ENCODE measurements at places on chromosomes 2 and 18.

- DNase-seq, result no peak
These were observed 1055.2 kb upstream of the FANCL start for GRCh38 chr2:59296279-59296678.

GRCh38 chr2:191026377-191026776, 12.4 kb upstream of the STAT1 start:
- no peak for DNase-seq

DNA sequence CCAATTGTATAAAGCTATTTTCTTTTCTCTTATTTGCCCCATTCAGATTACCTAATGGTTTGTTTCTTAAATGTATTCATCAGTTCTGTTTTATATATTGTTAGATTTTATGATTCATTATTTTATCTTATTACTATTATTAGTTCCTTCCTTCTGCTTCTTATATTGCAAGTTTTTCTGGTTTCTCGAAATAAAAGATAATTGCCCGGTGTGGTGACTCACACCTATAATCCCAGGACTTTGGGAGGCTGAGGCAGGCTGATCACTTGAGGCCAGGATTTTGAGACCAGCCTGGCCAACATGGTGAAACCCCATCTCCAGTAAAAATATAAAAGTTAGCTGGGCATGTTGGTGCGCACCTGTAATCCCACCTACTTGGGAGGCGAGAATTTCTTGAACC, 37.8 kb downstream of the ANTXR1 start:
- DNase-seq, result no peak

GRCh38 chr2:229970406-229970805, 48.1 kb downstream of the FBXO36 start:
- DNase-seq, result no peak

GRCh38 chr2:176083796-176084261, at the start of gene EVX2:
Gene EVX2, minus strand, starts transcription at chr2:176083962. Its CDS starts 186 bp downstream, at chr2:176083776.
- no peak for DNase-seq

DNA sequence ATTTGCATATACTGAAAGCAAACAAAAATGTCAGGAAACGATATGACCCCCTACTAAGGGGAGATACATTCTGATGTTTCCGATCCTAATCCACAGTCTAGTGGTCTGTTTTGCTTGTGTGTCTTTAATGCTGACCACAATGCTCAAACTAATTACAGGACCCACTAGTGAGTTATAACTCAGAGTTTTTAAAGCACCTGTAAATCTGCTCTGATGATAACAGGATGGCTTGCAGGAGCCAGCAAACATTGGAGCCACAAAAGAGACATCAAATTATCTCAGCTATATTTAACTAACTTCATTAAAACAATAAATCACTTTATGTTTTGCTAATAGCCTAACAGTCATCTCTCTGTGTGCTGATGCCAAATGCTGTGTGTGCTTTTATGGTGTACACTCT, 300.3 kb downstream of the NBAS start:
- DNase-seq, result no peak

GRCh38 chr2:20868377-20868776, 45.5 kb upstream of the LDAH start:
- no peak for DNase-seq

DNA sequence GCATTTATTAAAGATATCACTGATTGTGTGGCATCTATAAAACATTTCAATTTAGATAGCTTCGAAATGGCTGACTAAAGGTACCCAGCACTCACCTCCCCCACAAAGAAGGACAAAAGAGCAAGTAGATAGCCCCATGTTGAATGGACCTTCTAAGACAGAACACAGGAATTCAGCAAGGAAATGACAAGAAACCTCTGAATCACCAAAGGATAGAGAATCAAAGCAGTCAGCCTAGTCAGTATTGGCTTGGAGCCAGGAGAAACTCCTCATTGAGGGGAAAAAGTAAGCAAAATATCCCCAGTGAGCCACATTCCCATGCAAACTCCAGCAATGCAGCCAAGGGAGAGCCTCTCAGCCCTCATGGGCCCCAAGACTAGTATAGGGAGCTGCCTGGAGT, 113.7 kb downstream of the BARD1 start:
- DNase-seq, result no peak

DNA sequence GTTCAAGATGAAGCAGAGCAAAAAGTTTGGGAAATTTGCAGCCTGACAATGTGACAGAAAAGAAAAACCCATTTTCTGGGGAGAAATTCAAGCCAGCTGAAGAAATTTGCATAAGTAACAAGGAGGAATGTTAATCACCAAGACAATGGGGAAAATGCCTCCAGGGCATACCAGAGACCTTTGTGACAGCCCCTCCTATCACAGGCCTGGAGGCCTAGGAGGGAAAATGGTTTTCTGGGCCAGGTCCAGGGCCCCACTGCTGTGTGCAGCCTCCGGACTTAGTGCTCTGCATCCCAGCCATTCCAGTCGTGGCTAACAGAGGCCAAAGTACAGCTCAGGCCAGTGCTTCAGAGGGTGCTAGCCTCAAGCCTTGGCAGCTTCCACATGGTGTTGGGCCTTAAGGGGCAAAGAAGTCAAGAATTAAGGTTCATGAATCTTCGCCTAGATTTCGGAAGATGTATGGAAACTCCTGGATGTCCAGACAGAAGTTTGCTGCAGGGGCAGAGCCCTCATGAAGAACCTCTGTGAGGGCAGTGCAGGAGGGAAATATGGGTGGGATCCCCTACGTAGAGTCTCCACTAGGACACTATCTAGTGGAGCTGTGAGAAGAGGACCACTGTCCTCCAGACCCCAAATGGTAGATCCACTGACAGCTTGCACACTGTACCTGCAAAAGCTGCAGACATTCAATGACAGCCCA, 314.1 kb upstream of the TRIB2 start:
- no peak for DNase-seq

DNA sequence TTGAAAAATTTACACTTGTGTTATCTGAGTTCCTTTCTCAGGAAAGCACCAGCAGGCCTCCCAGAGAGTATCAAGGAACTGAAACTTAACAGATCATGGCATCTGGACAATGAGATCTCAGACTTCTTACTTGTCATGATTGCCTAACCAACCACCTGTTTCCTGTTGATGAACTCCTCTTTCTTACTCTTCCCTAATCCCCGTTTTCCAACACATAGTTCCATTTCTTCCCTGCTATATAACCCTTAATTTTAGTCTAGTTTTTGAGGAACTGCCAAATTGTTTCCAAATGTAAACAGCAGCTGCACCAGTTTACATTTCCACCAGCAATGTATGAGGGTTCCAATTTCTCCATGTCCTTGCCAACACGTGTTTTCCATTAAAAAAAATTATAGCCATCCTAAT, 6.1 kb upstream of the FAM171B start:
- DNase-seq, result peak; percentile 76

GRCh38 chr2:20612925-20613916, 37.7 kb downstream of the HS1BP3 start:
- no peak for DNase-seq

GRCh38 chr2:112639936-112640335, 5.8 kb upstream of the SLC20A1 start:
- DNase-seq, result no peak

- DNase-seq, result no peak
These were observed 230.4 kb downstream of the KLHL29 start for GRCh38 chr2:23615216-23616020.

- no peak for DNase-seq
These were observed 1250.1 kb upstream of the GYPC start for GRCh38 chr2:125405816-125406215.

GRCh38 chr18:75284566-75284965, 74.0 kb downstream of the TSHZ1 start:
- no peak for DNase-seq

- DNase-seq, result no peak
These were observed 435 bp downstream of the IFT172 start for GRCh38 chr2:27489118-27489497.

GRCh38 chr2:69221512-69221911, 165.5 kb downstream of the GFPT1 start:
- DNase-seq, result no peak

DNA sequence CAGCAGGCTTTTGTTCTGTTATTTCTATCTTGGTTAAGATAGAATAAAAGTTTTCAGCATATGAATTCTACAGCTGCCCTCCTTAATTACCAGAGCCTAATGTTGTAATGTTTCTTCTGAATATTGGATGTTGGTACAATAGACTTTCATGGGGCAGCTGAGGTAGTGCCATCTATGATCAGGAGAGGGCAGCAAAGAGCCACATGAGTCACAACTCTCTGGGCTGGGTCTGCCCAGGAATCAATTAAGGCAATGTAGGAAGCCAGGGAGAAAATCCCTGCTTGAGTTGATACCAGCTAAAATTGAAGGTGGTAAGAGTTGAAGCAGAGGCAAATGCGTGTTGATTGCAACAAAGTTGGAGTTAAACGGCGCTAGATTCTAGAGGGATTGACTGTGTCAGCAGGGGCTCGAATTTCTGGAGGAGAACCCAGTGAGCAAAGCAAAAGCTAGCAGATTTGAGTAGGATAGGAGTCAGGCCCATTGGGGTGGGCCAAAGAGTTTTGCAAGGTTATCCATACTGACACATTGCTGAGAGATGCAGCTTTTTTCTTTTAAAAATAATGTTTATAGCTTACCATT, 10.6 kb upstream of the MC5R start:
- peak; percentile 55 for DNase-seq

GRCh38 chr2:210072493-210072892, 70.1 kb downstream of the RPE start:
- DNase-seq, result no peak

GRCh38 chr18:59718108-59718463, 20.9 kb upstream of the CCBE1 start:
- DNase-seq, result no peak

DNA sequence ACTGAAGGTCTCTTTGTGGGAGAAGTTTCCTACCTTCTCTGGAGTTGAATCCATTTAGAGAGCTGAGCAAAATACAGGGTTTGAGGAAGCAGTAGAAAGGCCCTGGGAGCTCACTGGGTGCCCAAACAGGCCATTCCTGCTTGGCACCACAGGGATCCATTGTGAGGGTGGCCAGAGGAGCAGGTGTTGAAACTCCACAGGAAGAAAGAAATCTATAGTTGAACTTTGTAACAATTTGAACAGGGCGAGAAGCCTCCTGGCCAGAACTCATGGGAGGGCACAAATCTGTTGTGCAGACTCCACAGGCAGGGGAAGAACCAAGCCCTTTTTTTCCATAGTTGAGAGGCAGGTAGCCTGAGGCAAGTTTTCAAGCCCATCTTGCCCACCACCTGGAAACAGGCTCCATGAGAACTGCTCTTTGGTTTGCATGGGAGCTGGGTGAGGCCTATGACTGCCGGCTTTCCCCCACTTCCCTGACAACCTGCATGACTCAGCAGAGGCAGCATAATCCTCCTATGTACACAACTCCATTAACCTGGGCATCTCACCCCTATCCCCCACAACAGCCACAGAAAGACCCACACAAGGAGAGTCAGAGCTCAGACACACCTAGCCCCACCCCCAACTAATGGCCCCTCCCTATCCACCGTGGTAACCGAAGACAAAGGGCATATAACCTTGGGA, 1053.0 kb downstream of the TSN start:
- DNase-seq, result no peak

- DNase-seq, result no peak
These were observed 19.1 kb upstream of the MC4R start for GRCh38 chr18:60391571-60392226.

GRCh38 chr2:152336854-152337510, 2.0 kb downstream of the FMNL2 start:
- DNase-seq, result no peak

DNA sequence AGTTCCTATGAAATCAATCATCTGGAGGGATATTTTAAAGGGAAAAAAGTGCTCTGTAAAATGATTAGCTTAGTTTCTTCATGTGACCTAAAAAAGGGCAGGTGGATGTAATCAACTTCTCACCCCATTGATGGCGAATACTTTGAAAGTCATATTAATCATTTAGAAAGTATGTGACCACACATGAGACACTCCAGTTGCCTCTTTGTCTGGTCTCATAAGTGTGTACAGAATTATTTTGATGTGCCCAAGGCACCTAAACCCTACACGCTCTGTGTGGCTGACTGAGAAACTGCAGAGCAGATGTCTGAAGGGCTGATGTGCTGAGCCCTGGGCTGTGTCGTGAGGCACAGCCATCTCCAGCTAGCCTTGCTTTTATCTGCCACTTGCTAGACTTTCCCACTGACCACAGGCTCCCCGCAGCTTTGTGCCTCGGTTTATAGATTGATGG, 26.9 kb downstream of the SGPP2 start:
- no peak for DNase-seq

DNA sequence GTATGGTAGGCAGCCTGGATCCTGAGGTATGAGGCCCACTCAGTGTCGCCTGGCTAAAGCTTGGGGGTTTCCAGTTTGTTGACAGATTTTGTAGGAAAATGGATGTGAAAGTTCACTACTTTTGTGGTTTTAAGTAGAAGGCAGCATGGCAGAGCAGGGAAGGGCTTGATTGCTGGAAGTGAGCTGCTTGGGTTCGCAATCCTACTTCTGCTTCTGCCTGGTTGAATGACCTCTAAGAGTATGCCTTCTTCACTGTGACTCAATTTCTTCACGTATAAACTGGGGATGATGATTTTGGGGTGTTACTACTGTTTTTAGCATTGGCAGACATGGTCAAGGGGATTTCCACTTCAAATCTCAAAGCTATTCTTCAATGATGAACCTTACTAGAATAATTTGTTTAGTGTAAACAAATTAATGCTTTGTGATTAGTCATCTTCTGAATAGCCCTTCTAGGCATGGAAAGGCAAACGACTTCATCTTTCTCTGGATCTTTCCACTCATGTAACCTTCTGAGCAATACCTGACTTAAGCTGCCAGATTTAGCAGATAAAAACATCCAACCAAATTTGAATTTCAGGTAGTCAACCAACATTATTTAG, 13.2 kb downstream of the BMP10 start:
- no peak for DNase-seq

DNA sequence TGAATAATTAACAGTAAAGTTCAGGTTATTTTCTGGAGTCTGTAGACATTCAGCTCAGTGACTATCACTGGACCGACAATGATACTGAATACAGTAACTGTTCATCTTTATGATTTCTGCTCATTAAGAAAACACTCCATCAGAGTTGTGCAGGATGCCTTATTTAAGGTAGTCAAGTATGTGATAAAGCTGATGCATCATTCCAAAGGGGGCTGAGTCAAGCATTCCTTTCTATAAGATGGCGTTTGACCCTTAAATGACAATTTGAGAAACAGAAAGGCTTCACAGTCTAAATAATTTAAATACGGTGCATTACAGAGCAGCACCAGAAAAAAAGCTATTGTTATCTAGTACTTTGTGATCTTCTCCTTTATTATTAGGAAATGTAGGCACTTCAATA, 131.1 kb downstream of the CDH2 start:
- DNase-seq, result no peak
